ENCODE measurements at places on chromosomes 1 and 21.

DNA sequence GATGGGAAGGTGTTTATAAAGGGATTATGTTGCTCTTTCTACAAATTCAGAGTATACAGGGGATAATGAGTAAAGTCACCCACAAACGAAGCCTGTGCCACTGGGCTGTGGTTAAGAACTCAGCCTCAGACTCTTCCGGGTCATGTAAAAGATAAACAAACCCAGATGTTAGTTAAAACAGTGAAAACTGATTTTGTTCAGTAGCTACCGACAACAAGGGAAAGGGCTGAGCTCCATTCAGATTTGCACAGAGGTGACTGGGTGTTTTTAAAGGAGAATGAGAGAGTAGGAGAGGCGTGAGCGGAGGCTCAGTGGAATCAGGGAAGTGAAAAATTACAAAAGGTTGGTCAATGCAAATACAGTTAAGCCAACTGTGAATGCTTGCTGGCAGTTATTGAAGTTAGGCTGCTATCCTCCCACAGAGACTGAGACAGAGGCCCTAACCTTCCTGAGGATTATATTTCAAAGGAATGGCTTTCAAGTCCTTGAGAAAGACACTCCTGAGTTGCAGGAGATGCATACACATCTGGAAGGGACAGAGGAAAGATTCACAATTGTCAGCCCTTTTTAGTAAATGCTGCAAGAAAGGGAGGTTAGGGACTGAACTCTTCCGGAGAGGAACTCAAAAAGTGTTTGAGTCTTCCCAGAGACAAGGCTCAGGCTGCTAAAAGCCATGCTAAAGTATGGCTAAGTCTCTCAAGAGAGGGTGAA is 29.9 kb upstream of the SAMD13 start:
- DNase-seq, result no peak

- no peak for DNase-seq
Measured at GRCh38 chr1:61282387-61282786, 200.0 kb downstream of the NFIA start.

- peak; percentile 15 for DNase-seq
Measured at GRCh38 chr1:66182551-66183178, 351.3 kb upstream of the SGIP1 start.

DNA sequence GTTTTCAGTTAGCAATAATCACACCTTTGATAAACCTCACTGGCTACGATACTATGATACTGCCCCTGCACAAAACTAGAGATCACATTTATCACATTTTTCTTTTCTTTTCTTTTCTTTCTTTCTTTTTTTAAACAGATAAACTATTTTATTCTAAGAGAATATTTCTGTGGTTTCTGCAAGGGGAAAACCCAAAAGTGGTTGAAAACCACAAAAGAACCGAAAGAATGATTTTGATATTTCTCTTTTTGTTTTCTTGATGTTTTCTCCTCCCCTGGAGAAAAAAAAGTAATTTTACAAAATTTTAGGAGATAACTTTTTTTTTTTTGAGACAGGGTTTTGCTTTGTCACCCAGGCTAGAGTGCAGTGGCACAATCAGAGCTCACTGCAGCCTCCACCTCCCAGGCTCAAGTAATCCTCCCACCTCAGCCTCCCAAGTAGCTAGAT is 18.4 kb upstream of the FRRS1 start:
- no peak for DNase-seq

- no peak for DNase-seq
Measured at GRCh38 chr1:164519426-164519825, 39.6 kb upstream of the PBX1 start.

GRCh38 chr1:210201681-210202080 is 30.9 kb upstream of the SERTAD4 start:
- no peak for DNase-seq

DNA sequence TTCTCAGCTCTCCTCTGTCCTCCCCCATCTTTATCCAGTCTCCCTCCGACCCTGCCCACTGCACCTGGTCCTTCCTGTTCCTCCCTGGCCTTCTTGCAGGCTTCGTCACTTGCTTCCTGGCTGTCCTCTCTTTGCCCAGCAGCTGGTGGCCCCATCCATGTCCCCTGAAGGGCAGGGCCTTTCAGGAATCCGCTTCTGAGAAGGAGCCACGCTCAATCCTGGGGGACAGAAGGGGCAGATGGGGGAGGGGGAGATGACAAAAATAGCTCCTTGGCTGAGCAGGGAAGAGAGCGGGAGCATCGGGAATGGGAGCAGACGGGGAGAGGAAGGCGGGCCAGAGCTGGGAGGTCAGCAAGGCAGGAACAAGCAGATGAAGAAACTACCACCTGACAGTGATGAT is 40.7 kb downstream of the SLC30A1 start:
- DNase-seq, result no peak

GRCh38 chr1:221478050-221478949 is 263.6 kb downstream of the DUSP10 start:
- no peak for DNase-seq

DNA sequence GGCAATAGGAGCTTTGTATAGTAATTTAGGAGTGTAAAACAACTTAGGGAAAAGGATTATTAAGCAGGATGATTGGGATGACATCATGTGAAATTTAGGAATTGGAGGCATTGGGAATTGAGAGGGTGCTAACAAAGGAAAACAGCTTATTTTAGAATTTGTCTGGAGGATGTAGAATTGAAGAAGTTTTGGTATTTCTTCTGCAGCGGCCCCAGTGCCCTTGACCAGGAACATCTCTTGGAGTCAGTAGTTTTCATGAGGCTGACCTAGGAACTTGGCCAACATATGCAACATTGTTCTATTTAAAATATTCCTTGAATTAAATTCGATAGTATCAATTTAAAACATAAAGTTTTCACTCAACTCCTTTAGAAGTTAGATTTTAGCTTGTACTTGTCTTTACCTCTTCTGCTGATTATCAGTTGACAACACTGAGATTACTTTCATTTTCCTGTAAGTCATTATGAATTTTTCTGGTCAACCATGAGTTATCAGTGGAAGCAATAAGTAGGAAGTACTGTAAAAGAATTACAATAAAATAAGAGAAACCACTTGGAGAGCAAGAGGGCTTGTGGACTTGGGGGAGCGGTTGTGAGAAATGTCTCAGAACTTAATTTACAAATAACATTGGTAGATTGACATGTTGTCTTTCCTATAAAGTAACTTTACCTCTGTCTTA is 52.8 kb downstream of the DYRK1A start:
- DNase-seq, result no peak

GRCh38 chr1:21652101-21652936 is 16.8 kb downstream of the RAP1GAP start:
- no peak for DNase-seq

- no peak for DNase-seq
Measured at GRCh38 chr1:27343639-27344025, 1.8 kb downstream of the SYTL1 start.

DNA sequence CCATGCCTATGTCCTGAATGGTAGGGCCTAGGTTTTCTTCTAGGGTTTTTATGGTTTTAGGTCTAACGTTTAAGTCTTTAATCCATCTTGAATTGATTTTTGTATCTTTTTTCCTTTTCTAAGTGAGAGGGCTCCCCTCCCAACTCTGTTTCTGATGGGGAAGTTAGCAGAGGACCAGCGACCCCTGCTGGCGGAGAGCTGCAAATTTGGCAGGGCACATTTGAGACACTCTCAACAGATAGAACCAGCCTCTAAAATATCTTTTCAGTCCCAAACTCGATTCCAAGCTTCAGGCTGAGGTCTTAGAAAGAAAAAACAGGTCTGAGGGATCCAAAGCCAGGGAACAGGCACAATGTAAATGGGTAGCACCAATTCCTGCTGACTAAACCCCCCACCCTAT is 32.5 kb downstream of the LRRC3 start:
- no peak for DNase-seq

- peak; percentile 65 for DNase-seq
Measured at GRCh38 chr21:43306911-43307676, 119.8 kb downstream of the SIK1 start.

DNA sequence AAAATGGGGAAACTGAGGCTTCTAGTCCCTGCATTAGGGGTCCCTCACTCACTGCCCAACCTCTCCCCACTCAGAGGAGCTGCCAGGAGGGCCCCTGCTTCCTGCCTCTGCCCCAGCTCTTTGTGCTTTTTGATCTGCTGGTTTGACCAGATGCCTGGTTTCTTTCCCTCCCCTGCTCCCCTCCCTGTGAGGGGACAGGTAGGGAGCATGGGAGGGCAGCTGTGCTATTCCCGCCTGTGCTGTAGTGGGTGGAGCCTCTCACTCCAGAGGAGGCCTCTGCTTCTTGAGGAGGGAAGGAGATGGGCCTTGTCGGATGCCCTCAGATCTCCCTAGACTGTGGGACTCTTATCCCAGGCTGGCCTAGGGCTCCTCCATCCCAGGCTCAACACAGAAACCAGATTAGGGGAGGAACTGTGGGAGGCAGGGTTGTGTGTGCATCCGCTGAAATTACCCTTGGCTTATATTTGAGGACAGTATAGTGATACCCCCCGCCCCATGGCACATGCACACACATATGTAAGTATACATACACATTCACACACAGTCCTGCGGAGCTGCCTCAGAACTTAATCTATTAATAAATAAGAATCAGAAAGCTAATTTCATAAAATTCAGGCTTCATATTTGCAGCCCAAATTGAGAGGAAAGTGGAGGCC is 4.6 kb downstream of the BOLA1 start:
- DNase-seq, result no peak

DNA sequence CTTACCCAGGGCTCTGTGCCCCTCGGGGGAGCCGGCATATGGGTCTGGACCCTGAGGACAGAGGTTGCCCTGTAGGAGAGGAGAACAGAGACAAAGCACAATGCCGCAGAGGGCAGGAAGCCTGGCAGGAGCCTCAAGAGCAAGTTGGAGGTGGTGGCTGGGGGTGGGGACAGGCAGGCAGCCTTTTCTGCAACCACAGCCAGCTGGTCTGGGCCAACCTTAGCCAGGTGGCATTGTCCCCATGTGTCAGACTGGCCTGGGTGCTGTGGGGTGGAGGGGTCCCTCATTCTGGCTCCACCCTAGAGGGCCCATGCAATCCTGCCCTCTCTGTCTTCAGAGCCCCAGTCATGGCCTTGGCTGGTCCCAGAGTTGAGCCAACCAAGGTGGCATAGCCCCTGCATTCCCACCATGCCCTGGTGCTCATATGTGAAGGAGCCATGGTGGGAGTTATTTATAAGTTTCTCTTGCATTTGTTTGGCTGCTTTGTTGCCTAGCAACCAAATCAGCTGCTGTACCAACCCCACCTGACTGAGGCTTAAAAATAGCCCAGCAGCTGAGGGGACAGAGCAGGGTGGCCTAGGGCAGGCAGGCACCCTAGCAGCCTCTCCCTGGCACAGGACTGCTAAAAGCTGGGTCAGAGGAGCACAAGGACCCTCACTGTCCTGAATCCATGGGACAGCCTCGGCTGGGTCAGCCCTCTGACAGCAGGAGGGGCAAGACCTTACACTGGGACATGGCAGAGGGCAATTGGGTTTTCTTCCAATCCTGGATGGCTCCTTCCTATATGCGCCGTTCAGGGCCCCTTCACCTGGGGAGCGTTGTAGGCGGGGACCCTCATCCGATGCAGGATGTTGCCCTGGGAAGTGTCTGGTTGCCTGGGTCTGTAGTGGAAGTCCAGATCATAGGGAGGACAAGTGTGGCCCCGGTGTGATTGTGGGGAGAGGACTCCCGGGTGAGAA is 19.5 kb downstream of the MAP7D1 start:
- DNase-seq, result no peak

DNA sequence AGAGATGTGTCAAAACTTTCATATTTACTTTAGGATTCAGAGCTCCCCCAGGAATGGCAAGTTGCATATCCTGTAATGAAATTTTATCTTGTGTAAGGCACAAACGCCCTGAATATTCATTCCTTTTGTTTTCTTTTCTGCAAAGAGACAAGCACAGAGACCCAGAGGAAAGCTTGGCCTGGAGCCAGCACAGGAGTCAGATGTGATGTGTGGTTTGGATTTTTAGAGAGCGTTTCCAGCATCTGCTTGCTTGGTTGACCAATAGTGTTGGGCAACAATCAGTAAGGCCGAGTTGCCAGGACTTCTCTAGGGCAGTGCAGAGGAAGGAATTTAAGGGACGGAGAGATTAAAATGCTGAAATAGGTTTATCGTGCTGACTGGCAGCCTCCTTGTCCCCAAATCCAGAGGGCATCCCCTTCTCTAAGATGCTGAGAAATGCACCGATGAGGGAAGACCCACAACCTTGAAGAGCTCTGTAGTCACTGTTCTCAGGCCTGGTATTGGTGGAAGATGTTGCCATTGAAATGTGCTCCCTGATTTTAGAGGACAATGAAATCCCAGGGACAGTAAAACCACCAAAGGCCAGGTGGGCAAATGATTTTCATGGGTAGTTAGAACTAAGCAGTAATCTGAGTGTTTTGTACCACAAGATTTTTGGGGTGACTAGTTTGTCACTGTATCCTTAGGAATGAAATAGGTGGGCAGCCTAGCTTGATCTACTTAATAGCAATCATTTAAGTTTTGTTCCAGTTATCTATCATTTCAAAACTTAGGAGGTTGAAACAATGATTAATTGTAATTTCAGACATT is 37.9 kb upstream of the RHOU start:
- DNase-seq, result no peak

DNA sequence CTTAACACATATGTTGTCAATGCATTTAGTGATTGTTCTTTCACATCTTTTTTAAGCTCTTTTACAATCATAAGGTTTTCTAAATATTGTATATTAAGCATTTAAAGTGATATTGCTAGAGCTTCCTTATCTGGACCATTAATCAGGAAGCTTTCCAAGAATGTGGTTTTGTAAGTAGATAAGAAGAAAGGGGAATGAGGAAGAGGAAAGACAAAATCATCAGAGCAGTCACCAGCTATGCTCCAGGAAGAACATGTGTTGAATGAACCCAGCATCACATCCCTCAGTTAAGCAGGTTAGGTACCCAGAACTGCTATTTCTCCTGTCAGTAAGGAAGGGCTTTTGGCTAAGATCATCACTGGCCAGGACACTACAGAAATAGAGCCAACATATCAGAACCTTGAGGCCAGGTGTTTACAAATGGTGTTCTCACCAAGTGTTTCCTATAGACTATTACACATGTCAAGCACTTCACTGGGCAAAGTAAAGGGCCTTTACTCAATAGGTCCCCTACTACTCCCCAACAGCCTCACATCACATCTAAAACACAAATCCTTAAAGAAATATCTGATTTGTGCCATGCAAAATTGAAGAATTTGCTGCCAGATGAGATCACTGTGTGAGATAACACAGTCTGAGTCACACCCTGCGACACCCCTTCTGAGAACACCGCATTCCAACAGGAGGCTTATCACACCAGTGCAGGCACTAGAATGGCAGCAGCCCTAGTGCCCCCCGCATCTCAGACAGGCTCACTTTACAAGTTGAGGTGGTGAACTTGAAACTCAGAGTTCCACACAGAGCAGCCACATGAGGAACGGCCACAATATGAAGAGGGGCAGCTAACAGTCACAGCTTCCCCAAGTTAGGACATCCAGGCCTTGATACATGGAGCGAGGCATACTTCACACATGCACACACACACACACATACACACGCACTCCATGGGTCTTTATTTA is 1.8 kb upstream of the SPRR2A start:
- no peak for DNase-seq

GRCh38 chr1:1124786-1125642 is 9.1 kb upstream of the C1orf159 start:
- DNase-seq, result no peak

GRCh38 chr1:77467021-77467595 is 185.3 kb downstream of the AK5 start:
- DNase-seq, result no peak
